Sciatic nerve (tissue), 2 donors: ENCODE measurements at places on chromosomes 6 and 20.

DNA sequence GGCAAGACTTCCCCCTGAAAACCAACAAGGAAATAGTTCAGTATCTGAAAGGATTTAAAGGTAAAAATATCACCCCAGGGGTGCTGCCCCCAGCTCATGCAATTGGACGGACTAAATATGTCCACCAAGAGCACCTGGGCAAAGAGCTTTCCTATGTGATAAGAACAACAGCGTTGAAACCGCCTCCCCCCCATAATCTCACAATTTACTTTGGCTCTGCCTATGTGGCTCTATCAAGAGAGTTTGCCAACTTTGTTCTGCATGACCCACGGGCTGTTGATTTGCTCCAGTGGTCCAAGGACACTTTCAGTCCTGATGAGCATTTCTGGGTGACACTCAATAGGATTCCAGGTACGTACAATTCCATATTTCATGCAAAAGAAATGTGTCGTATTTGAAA lies 35.8 kb downstream of the GCNT2 start:
- no peak for DNase-seq

GRCh38 chr6:89154131-89154530 lies 8.3 kb downstream of the PM20D2 start:
- no peak for DNase-seq

DNA sequence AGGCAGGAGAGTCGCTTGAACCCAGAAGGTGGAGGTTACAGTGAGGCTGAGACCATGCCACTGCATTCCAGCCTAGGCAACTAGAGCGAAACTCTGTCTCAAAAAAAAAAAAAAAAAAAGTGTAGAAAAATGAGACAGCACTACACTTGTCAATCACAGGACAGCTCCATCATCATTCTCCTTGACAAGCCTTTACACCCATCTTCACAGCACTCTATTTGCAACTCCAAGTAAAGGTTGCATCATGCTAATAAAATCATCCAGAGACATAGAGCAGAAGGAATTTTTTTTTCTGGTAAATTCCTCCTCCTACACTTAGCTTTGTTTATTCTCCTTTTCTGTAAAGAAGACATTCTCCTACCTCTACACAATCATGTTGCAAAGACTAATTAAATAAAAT lies 791.0 kb upstream of the HS3ST5 start:
- DNase-seq: no peak

GRCh38 chr6:15387118-15387517 lies 141.2 kb downstream of the JARID2 start:
- no peak for DNase-seq
